Umbilical cord (tissue), 2 donors: ENCODE measurements at places on chromosomes 11 and 22. TPM values are rescaled to one million over a fixed set of nuclear protein-coding genes. Genes with fewer than 3 reads are reported as not detected.

DNA sequence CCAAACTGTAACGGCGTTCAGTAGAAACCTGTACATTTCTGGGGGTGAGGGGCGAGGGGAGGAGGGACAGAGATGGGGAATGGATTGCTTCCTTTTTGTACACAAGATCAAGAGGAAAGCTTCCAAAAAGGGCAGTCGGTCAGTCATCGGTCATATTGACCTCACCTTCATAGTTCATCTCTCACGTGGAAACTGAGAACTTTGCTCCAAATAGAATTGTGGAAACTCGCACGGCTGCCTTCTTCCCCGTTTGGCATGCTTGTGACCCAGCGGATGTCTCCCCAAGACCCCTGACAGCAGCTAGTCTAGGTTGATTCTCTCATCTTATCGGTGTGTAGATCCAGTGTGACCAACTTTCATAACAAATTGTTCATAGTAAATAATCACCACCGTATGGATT is 47.6 kb downstream of the KCNC1 start:
- no peak for DNase-seq

- DNase-seq, result no peak
These were observed 19.0 kb upstream of the ARFGAP3 start for GRCh38 chr22:42876041-42876440.

DNA sequence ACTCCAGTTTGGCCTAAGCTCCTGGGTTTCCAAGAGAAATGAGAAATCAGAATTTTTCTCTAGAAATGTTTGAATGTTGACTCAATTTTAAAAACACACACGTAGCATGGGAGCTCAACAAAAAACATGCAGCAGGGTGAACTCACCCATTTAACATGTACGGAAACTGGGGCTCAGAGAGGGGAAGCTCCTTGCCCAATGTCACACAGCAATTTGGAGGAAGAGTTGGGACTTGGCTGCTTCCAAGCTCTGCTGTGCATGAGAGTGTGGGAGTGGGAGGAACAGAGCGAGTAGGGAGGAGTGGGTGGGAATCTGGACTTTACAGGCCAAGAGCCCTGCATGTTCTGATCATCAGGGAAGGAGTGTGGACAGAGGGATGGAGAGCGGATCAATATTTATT is 5.9 kb downstream of the TPST2 start:
- no peak for DNase-seq

GRCh38 chr11:75023446-75024067 is 34.8 kb downstream of the NEU3 start:
- no peak for DNase-seq

DNA sequence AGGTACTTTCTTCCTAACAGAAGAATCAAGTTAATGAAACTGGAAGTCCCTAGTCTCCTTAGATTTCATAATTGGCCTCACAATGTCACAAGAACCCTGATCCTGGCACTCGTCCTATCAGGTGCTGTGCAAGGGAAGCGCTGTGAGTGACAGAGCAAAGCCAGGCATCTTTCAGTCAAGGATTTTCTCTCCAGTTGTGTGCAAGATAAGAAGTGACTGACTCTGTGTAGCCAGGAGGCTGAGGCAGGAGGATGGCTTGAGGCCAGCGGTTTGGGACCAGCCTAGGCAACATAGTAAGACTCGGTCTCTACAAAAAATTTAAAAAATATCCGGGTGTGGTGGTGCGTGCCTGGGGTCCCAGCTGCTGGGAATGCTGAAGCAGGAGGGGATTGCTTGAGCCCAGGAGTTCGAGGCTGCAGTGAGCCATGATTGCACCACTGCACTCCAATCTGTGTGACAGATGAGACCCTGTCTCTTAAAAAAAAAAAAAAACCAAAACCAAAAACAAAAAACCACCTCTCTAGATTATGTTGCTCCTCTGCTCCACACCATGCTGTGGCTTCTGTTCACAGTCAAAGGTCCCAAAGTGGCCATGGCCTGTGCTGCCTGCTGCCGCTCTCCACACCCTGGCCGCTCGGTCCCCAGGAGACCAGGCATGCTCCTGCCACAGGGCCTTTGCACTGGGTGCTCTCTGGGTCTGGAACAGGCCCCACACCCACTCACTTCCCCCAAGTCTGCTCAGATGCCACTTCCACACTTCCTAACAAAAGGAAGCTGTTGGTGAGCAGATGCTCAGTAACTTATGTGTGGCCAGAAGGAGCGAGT is 54.2 kb upstream of the CLDN5 start:
- no peak for DNase-seq

GRCh38 chr11:79062814-79063762 is 377.7 kb downstream of the TENM4 start:
- no peak for DNase-seq

DNA sequence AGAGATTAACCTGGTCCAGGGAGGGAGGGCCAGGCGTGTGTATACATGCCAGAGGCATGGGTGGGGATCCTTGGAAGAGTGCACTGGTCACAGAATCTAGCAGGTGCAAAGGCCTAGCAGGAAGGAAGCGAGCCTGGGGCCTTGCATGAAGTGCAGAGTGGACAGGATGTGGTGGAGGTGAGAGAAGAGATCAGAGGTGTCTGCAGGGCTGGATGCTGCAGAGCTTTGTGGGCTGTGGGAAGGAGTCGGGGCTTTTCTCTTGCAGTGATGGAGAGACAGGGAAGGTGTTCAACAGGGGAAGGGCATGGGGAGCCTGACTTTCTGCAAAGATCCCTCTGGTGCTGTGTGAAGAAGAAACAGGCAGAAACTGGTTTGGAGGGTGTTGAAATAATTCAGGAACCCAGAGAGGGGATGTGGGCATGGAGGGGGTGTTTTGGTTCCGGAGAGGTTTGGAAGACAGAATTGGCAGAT is 2.5 kb upstream of the TPST2 start:
- DNase-seq, result no peak

GRCh38 chr11:2132874-2133240 is 6.3 kb downstream of the IGF2 start:
- no peak for DNase-seq

SMDT1 gene
- 0.96 TPM for total RNA-seq

APOA5 gene
- not detected for total RNA-seq

PRG3 gene
- total RNA-seq, result 5.5 TPM

OR52B2 gene
- total RNA-seq, result not detected

FREY1 gene
- not detected for total RNA-seq

OTOG gene
- total RNA-seq, result 0.48 TPM

MS4A3 gene
- 7.2 TPM for total RNA-seq
